ENCODE measurements at places on chromosomes 16 and 17.

GRCh38 chr16:81003610-81004460 is 2.9 kb downstream of the CMC2 start:
- no peak for DNase-seq

DNA sequence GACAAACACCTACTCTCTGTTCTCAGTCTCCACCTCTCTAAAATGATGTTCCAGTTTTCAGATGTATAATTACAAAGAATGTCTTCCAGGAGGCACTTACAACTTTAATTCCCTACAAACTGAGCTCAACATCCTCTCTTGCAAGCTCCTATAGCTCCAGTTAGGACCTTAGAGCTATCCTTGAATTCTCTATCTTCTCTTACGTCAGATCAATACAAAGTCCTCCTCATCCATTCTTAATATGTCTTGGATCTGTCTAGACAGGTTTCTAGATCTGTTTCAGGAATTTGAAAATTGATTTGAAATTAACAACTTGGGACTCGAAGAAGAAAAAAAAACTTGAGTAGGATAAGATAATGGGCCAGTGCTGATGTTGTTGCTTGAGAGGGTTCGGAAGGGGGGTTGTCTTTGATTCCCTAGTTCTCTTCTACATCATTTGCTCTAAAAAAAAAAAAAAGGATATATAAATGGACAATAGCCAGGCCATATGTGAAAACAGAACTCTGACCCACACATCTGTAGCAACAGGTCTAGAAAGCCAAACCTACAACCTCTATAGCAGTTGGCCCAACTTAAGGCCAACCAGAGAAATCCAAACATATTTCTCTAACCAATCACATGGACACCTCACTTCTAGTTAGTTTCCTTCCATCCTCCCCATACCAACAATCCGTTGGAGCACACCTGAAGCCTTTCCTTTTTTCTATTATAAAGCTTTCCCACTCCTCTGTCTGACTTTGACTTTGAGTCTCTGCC is 746 bp upstream of the APOH start:
- no peak for DNase-seq

DNA sequence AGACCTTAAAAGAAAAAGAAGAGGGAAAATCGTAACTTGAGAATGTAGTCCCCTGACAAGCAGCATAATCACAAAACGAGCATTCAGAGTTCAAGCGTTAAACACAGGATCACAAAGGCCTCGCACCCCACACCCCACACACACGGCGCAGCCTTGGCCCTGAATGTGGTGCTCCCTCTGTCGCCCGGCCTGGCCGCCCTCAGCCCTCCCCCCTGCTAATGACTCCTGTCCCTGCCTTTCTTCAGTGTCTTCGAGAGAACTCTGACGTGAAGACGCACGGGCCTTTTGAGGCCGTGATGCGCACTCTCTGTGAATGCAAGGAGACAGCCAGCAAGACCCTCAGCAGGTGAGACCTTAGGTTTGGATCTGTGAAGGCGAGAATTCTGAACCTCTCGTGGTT is 47.5 kb upstream of the ENDOV start:
- DNase-seq: no peak

- DNase-seq: no peak
These were observed 393.1 kb upstream of the ASIC2 start for GRCh38 chr17:33686171-33686570.

DNA sequence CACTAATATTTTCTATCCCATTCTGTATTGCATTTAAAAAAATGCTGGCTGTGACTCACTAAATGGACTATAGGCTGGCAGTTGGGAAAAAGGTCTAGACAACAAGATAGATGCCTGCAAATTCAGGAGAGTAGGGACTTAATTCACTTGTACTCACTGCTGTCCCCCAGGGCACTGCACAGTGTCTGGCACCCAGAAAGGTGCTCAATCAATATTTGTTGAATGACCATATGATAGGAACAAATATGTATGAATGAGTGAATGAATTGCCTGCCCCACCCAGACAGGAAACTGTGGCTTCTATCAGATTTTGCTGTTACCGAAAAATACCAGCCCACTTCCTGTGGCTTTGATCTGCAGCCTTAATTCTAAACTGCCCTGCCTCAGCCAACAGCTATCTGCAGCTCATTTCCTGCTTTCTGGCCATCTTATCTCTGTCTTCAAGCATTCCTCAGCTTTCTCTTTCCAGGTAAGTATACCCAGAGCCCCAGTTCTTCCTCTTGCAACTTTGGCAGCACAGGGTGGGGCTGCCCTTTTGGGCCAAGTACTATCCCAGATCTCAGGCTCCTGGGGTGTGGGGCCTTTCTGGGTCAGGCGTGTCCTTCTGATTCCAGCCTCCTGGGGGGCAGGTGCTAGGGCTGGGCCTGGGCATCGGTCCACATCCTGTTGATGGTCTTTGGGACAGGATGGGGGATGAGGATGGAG is 15.3 kb upstream of the TNS4 start:
- no peak for DNase-seq

GRCh38 chr17:73401911-73402310 is 90.1 kb upstream of the CDC42EP4 start:
- DNase-seq: no peak

DNA sequence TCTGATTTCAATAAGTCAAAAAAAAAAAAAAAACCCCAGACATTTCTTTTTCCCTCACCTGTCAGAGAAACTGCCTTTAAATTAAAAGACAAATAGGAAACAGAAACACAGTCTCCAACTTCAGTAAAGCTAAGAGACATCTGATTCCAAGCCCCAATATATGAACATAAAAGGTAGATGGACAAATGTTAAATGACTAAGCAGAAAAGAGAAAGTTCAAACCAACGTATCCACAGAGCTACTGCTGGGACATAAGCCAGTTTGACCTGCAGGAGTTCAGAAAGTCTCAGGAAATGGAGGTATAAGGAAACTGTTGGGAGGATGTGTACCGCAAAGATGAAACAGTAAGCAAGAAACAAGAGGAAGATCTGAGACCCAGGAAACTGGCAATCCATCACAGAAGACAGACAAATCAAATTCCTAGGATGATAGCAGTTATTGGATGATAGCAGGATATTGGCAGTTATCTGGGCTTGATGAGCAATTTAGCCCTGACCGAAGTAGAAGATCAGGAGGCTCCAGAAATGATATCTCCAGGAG is 135.0 kb downstream of the BRIP1 start:
- no peak for DNase-seq

DNA sequence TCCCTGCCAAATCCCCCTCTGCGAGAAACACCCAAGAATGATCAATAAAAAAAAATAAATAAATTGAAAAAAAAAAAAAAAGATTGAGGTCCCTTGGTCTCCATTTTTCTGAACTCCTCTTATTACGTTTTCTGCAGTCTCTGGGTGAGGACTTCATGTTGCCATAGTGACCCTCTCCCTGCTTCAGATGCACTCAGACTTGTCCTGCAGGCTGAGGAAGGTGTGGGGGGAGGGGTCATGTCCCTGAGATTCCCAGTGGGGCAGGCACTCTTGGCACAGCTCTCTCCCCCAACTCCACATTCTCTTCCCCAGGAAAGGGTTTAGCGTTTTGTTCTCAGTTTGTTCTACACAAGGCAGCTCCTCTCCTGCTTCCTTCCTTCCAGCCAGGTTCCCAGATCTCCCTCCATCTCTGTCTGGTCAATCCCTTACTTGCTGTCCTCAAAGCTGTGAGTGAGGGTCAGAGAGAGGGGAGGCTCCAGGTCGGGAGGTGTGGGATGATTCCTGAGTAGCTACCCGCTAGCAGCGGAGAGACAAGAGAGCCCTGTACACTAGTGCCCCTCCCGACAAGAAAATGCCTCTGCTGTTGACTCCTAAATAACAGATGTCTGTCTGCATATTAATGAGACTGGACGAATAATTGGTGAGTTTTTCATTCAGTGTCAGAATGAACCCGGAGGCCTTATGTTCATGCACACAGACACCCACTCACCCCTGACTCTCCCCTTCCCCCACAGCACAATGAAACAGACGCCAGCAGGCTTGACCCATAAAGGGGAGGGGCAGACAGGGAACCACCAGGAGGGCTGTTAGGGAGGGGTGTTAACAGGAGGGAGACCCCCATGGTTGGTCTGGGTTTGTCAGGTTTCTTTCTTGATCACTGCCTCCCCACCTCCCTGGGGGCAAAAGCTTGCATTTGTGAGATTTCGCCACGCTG is 9.2 kb downstream of the RND2 start:
- DNase-seq: no peak

GRCh38 chr17:35752945-35753764 is at the start of gene GAS2L2:
Gene GAS2L2, minus strand, starts transcription at chr17:35753239. Its CDS starts 389 bp downstream, at chr17:35752850.
- no peak for DNase-seq

GRCh38 chr16:51166541-51166940 is 15.5 kb upstream of the SALL1 start:
- no peak for DNase-seq

DNA sequence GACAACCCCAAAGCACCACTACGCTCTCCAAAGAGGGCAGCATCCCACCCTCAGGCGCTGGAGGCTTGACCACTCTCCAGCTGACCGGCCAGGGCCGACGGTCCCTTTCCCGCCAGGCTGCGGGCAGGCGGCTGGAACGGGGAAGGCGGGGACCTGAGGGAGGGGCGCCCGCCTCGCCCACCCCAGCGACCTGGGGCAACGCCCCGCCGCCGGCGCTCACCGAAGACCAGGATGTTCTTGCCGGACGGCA is 431 bp downstream of the DYNC1LI2 start:
- DNase-seq: no peak

DNA sequence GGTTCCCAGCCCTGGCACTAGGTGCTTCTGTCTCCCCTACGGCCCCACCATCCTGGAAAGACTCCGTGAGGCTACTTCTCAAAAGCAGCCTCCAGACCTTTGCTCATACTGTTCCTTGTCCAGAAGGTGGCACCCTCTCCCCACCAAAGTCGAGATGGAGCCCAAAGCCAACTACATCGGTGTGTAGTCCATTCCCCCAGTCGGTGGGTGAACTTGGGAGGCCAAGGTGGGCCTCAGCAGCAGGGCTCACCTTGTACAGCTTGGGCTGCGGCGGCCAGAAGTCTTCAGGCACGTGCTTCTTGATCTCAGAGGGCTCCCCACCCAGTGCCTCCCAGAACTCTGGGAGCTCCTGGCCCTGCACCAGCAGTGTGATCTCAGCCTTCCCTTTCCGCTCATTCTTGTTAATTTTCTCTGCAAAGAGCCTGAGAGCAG is 10.2 kb downstream of the FLII start:
- peak; percentile 39 for DNase-seq

DNA sequence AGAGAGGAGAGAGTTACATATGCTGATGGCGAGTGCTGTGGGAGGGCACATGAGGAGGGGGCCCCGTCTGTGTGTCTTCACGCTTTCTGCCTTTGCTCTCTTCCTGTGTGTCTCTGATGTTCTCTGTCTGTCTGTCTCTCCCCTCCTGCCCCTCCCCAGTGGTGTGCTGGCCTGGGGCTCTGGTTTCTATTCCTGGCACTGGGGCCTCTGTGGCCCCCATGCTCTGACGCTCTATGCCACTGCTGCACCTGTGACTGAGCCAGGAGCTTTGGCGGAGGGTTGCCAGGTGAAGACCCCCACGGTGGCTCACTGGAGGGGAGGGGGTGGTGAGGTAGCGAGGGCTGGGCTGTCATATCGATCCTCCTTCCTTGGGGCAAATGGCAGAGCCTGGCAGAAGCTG is 24.6 kb upstream of the BRD7 start:
- DNase-seq: no peak

- DNase-seq: no peak
These were observed 45.2 kb upstream of the STAC2 start for GRCh38 chr17:39270923-39271322.

DNA sequence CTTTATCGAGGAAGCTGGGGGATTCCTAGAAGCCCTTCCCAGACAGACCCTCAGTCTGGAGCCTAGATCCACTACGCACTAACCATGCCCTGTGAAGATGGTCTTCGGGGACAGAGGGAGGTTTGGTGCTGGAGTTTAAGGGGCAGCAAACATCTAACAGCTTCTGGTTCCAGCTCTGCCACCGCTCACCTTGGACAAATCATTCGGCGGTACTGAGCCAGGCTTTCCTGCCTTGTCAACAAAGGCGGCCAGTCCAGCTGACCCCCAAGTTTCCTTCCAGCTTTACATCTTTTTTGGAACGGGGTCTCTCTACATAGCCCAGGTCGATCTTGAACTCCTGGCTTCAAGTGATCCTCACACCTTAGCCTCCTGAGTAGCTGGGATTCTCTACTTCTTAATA is 369 bp upstream of the GJD3 start:
- DNase-seq: no peak

- no peak for DNase-seq
These were observed 267.7 kb upstream of the ZFHX3 start for GRCh38 chr16:73315645-73316044.

DNA sequence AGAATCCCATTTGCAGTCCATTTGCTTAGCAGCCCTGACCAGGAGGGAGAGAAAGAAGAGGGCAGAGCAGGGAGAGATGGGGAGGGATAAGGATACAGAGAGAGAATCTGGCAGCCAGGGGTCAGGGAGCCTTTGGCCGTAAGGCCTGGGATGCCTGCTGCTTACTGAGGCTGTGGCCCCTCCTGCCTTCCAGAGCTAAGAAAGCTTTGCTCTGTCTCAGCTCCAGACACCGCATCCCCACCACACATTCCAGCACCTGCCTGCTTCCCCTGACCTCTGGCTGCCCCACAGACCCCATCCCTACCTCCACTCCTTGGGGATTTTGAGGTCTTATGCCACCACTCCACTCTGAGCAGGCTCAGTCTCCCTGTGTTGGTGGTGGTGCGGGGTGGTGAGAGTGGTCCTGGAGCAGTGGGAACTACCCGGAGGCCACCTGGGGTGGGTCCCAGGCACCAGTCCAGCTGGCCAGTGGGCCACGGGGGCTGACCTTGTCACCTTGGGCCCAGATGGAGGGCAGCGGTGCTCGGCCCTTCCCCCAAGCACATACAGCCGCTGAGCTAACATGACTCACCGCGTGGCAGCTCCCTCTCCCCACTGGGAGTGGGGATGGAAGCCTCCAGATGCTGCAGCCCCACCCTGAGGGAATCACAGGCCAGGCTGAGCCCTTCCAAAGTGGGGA is 58.3 kb downstream of the RAI1 start:
- no peak for DNase-seq

DNA sequence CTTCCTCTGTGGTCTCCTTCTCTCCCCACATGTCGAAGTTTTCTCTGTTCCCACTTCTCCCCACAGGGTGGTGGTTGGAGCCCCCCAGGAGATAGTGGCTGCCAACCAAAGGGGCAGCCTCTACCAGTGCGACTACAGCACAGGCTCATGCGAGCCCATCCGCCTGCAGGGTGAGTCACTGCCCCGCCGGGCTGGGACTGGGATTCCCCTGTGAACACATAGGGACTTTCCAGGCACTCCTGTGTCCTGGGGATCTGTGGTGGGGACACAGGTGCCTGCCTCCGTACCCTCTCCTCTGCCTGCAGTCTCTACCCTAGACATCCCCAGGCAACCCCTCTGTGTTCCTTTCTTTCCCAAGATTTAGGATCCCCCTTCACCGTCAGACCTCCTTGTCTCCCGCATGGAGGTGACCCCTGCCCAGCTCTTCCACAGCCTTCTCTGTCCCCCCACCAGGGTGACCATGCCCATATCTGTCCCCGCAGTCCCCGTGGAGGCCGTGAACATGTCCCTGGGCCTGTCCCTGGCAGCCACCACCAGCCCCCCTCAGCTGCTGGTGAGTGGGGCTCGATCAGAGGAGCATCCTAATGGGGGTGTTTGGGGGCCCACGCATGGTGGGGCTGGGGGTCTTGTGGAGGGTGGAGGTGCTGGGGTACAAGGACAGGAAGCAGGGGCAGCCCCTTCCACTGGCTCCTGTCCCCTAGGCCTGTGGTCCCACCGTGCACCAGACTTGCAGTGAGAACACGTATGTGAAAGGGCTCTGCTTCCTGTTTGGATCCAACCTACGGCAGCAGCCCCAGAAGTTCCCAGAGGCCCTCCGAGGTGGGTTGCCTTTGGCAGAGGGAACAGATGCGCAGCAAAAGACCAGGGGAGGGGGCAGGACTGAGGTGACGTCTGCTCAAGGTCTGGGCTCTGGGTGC is 5.8 kb downstream of the ITGAM start:
- DNase-seq: no peak

- DNase-seq: no peak
These were observed 7.7 kb downstream of the PRKAR1A start for GRCh38 chr17:68519911-68520310.

Data from NCI-H187 (cell line).